ENCODE measurements at places on chromosomes 5 and 9. TPM values are rescaled to one million over a fixed set of nuclear protein-coding genes. Genes with fewer than 3 reads are reported as not detected.

Gene FOXI1
- not detected for total RNA-seq

DNA sequence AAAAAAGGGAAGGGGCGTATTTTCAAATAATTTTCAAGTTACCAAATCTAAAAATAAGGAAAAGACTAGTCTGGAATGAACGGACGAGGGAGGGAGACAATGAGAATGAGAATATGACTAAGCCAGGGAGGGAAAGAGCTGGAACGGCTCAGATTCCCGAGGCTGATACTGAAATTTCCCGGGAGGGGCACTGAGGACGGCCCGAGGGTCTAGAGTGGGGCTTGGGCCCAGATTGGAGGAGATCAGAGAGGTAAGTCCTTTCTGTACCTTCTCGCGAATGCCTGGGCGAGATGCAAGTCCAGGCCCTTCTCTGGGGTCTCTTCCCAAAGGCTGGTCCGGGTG is 3.4 kb upstream of the CCIN start:
- no peak for DNase-seq

Gene MARCHF11
- total RNA-seq: not detected

Gene SPATA31D4
- total RNA-seq: not detected

- no peak for DNase-seq
These were observed 65.2 kb downstream of the USP20 start for GRCh38 chr9:129900263-129901027.

Gene HAPLN1
- total RNA-seq: not detected

Data from activated CD4-positive, alpha-beta T cell treated with anti-CD3 and anti-CD28 coated beads for 36 hours (primary cell).